ENCODE measurements at places on chromosomes 3 and 15.

GRCh38 chr3:119918992-119919933 lies 137.4 kb downstream of the NR1I2 start:
- no peak for DNase-seq

DNA sequence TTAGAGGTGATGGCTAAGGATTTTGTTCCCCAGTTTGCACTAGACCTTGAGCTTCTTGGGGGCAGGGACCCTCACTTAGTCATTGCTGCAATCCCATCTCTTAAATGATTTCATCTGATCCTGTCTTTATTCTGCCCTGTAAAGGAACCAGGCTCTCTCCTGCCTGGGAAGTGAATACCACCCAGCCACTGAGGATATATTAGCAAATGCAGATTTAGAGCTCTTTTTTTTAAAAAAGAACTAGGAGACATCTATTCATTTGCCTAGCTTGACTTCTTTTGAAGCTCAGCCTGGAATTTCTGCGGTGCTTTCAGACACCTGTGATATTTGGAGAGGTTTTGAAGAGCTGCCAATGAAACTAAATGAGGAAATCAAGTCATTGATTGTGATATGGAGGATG lies 41.8 kb downstream of the CA12 start:
- no peak for DNase-seq

GRCh38 chr15:56454836-56455235 lies 10.1 kb downstream of the MNS1 start:
- DNase-seq = no peak

GRCh38 chr3:37053337-37053736 lies 60.0 kb downstream of the MLH1 start:
- no peak for DNase-seq

GRCh38 chr3:114892880-114893279 lies 254.2 kb downstream of the ZBTB20 start:
- DNase-seq = no peak

- no peak for DNase-seq
These were observed 3.5 kb downstream of the B3GALNT1 start for GRCh38 chr3:161101609-161102008.

DNA sequence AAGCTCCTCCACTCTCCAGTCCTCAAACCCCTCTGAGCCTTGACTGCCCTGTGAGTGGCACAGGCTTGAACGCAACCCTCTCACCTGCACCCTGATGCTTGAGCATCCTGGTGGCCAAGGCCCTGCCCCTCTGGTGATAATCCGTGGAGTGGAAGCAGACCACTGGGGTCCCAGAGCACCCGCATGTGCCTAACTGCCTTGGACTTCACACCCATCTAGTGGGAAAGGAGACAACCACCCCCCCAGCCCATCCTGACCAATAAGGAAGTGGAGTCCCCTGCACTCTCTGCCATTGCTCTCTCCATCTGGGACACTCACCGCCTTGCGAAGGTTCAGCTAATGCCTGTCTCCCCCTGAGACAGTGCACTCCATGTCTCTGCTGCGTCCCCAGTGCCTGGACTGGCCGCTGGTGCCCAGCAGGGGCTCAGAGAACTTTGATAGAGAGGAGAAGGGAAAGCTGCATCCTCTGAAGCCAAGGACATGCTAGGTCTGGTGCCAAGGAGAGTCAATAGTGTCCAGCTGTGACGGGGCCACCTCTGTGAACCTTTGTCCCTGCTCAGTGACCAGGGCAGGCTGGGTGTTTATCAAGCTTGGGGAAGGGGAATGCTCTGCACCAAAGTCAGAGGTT lies 3.4 kb downstream of the KLF15 start:
- no peak for DNase-seq

GRCh38 chr3:52393959-52394670 lies 50.8 kb downstream of the SEMA3G start:
- no peak for DNase-seq

DNA sequence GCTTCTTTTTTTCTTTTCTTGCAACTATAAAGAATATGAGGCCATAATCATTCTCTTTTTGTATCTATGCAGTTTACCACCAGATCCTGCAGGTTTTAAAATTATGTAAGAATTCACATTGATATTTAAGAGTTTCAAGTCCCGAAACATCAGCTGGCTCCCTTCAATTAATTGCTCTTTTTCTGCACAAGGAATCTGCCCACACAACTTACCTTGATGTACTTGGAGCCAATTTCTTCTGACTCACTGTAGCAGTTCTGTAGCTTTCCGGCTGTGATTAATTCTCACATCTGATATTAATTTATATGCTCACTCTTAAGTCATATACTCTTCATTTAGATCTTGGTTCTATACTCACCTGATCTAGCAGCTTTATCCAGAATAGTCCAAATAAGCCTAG lies 781.8 kb downstream of the CADM2 start:
- no peak for DNase-seq

DNA sequence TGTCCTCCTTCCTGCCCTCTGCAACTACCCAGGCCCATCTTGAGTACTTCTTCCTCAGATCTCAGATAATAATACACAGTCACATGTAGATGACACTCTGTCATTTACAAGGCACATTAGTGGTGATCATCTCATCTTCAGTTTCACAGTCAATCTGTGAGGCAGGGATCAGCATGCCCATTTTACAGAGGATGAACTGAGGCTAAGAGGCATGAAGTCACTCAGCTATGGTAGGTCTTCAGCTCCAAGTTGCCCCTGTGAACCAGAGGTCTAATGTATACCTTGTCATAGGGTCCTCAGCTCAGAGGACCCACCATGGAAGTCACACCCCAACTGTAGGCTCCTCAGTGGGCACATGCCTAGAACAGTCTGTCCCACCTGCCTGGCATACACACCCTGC lies 4.2 kb upstream of the CILP start:
- no peak for DNase-seq

- no peak for DNase-seq
These were observed 386.5 kb upstream of the PROK2 start for GRCh38 chr3:72171463-72171881.

- no peak for DNase-seq
These were observed 352.3 kb downstream of the LRTM1 start for GRCh38 chr3:54575618-54575960.

- no peak for DNase-seq
These were observed 17.7 kb downstream of the PIF1 start for GRCh38 chr15:64807751-64808222.

GRCh38 chr3:126024049-126024854 lies 55.3 kb downstream of the ROPN1B start:
- DNase-seq = no peak

DNA sequence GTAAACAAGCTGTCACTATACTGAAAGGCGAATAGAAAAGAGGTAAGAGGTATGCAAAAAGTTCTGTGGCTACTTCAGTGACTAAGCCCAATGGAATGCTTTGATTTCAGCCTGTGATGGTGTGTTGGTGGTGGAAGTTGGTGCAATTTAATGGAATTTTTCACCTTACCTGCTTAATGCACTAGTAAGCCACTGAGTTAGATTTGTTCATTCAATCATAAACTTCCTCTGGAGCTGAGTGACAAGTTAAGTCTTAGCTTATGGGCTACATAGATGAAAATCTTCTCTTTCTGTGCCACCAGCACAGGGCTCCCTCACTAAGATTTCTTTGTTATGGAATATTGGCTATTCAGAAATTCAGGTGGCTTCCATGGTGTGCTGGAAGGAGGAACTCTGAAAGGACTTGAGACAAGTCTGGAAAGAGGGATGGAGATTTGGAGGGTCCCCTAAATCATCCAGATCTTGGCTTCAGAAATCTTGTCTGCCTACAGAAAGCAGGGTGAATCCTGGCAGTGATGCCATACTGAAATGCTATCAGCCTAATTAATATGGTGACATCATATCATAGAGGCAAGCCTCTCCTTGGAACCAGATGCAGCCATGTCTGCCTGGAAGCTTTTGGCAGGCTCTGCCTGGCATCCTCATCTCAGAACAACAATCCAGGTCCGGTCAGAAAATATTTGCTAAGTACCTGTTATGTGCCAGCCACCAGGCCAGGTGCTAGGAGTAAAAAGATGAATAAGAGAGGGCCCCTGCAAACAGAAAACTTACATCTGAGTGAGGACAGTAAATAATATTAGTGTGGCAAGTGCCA lies 8.1 kb upstream of the GAP43 start:
- DNase-seq = no peak

DNA sequence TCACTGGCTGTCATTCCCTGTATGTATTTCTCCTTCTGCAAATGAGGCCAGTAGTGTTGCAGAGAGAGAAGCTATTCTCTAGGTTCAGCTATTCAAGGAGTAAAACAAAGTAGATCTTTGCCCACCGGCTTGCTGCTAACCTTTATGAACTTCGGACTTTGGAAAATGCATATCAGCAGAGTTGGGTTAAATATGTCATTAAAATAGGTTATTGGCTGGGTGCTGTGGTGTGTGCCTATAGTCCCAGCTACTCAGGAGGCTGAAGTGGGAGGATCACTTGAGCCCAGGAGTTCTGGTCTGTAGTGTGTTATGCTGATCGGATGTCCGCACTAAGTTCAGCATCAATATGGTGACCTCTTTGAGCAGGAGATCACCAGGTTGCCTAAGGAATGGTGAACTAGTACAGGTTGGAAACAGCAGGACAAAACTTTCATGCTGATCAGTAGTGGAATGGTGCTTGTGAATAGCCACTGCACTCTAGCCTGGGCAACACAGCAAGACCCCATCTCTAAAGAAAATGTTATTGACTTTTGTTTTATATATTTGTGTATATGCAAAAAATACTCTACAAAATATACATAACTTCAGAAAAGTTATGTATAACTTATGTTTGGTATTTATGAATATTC lies 53.4 kb downstream of the SACM1L start:
- no peak for DNase-seq

DNA sequence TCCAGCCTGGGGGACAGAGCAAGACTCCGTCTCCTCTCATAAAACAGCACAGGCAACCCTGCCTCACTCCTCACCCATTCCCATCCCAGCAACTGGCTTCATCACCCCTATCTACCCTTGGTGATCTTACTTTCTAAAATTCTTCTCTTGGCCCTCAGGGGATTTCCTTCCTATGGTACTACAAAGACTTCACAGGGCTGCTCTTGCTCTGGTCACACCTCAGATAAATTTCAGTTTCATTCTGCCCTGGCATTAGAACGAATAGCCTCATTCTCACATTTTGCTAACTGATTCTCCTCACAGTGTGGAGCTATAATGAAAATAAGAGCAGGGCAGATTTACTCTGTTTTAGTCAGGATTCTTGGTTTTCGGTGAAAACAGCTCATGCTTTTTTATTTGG lies 22.1 kb upstream of the CRBN start:
- DNase-seq = no peak

DNA sequence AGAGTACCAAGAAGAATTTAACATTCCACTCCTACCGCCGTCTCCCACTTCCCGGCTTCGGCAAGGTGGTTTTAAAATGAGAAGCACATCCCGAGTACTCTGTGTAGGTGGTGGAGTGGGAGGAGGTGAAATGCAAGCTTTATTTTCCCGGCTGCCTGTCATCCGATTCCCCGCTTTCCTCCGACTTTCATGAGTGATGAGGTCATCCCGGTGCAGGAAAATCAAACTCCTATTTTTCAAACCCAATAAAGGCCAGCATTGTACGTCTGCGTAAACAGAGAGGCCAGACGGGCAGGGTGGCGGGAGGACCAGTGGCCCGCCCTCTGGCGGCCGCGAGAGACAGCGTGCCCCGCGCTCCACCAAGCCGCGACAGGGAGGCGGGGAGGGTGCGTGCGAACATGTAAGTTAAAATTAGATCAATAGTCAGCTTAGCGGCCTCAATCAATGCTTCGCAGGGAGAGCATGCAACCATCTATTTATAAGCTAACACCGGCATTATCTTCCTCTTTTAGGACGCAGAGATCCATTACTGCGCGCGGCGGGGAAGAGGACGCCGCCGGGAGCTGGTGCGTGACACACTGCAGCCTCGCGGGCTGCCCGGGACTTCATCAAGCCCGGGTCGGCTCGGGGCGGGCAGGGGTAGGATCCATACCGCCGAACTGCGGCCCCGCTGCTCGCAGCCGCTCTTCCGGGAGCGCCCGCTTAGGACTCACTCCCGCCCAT lies 163.3 kb downstream of the CD47 start:
- peak; percentile 60 for DNase-seq

- no peak for DNase-seq
These were observed 25.9 kb downstream of the PLD1 start for GRCh38 chr3:171784387-171784786.

- DNase-seq = no peak
These were observed 381.4 kb downstream of the NTRK3 start for GRCh38 chr15:87874896-87875711.

- no peak for DNase-seq
These were observed 601.9 kb upstream of the TGFBR2 start for GRCh38 chr3:30004481-30004880.

DNA sequence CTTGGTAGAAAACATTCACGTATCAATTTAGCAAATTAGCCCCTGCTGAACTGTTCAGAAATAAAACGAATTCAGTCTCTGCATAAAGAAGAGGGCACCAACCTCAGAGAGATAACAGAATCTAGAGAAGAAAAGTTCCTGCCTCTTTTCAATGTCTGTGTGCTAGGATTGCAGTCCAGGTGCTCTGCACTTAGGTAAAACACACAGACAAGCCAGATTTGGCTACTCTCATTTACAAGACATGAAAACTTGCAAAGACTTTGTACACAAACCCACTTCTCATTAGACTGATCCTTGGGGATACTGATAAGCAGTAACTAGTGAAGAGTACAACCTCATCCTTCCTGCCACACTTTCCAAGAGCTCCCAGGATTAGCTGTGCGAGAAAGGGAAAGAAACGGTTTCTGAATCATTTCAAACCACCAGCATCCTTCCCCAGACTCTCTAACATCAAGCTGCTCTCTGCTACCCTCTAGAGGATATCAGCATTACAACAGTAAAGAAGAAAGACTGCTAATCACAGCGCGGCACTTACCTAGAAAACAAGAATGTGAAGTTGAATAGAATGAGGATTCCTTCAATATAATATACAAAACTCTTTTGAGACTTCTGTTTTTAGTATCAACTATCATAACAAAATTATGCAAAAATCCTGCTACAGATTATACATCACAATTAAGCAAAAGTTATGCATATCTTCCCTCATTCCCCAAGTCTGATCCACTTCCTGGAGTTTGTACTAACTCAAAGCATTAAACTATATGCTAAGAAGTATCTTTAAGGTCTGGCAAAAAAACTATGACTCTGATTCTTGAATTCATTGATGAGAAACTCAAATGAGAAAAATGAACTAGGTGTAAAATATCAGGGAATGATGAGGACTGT lies 306.4 kb downstream of the MAGI1 start:
- no peak for DNase-seq

GRCh38 chr15:73924171-73924921 lies 1.9 kb upstream of the LOXL1 start:
- no peak for DNase-seq
